ENCODE measurements at places on chromosomes 5 and 9.

DNA sequence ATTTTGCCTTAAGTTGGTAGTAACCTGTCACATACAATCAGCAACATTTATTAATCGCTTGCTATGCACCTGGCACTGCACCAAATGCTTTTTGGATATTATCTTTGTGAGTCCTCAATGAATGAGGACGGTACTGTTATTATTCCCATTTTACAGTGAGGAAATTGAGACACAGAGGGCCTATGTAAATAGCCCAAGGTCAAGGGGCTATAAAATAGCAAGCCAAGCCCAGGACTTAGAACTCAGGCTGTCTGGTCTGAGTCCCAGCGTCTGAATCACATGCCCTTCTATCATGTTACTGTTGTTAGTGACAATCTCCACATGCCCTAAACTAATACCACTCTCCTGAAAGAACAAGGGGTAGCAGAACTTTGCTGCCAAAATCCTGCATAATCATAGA is 60.0 kb downstream of the ERAP1 start:
- no peak for DNase-seq

GRCh38 chr5:81980598-81981260 is 8.9 kb downstream of the ATG10 start:
- DNase-seq = no peak

DNA sequence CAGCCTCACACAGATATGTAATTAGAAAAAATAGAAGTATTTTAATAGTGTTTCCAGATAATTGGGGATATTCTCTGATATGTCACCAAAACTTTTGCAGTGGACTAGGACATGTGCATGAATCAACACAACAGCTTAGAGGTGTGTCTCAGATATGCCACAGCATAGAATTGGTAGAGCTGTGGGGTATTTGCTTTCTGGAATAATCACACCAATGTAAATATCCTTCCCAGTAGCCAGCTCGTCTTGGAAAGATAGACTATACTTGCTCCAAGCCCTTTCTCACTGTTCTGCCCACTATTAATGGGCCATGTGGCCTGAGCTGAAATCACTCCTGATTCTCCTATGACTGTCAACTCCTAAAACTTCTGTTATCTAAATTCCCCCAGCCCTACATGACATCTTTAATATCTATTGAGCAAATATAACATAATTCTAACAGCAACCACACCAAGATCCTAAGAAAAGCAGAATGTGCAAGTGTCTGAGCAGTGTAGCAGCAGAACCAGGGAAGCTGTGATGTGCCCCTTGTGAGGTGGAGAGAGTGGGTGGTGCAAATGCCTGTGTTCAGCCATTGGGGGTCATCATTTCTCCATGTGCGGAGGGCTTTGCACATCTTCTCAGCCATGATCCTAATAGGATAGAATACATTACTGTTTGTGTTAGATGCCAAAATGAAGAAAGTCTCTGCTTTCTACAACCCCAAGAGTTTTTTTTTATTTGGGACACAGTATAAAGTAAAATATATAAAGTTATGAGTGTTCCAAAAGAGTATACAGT is 65.0 kb downstream of the MELK start:
- no peak for DNase-seq

DNA sequence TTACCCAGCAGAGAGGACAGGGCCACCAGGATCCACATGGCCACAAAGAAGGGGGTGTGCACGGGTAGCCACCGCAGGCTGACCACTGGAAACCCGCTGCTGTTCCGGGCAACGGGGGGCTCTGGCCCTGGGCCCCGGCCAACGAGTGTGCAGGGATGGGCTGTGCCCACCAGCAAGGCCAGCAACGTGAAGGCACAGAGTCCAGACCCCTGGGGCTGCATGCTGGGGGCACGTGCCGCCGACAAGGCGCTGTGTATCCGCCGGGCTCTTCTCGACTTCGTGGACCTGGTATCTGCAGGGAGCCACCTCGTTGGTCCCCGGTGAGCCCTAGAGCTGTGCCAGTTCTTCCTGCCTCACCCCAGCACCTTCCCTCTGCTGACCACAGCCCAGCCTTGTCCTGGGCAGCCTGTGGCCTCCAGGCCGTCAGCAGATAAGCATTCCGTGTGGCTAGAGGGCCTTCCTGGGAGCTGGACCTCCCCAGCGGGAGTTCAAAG is 42.2 kb upstream of the CEP72 start:
- no peak for DNase-seq

DNA sequence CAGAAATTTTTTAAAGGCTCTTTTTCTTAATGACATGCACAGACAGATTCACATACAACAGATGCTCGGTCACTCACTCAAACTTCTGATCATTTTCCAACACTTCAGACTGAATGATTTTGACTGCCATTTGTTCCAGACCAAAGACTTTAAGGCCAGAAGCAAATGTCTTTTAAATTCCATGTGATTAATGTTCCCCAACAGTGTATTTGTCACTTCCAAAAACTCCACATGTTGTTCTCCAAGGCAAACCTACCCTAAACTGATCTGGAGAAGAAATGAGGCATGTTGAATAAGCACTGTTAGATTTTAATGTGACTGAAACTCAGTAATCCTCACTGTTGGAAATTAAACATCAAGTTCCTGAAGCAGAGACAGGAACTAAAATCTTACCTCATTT is 366.7 kb downstream of the GABRG2 start:
- no peak for DNase-seq

GRCh38 chr9:78146241-78146640 is 89.6 kb upstream of the CEP78 start:
- no peak for DNase-seq

DNA sequence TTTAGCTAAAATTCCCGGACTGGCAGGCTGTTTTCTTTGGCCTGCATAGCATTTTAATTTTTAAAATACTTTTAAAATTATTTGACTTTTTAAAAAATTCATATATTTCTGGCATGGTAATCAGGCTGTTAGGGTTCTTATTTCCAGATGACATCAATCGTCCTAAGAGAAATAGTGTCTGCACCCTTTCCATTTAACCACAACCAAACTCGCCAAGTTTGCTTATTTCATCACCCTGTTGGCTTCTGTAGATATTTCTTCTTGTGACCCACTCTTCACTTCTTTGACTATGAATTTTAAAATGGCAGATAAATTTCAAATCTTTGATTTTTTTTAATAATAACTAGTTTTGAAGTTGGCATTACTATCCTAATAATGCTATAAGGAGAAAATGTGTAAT is 675.7 kb upstream of the FTMT start:
- DNase-seq = no peak

- no peak for DNase-seq
These were observed 36.7 kb downstream of the PTPDC1 start for GRCh38 chr9:94120854-94121376.

GRCh38 chr5:111119856-111120255 is 27.7 kb downstream of the WDR36 start:
- no peak for DNase-seq

GRCh38 chr5:136208916-136209315 is 16.0 kb upstream of the SMIM32 start:
- no peak for DNase-seq

GRCh38 chr5:175814691-175815090 is 56.7 kb upstream of the CPLX2 start:
- no peak for DNase-seq

- no peak for DNase-seq
These were observed 36.8 kb upstream of the RNF38 start for GRCh38 chr9:36436909-36437308.

- no peak for DNase-seq
These were observed 386.1 kb upstream of the MPDZ start for GRCh38 chr9:13665418-13666066.

DNA sequence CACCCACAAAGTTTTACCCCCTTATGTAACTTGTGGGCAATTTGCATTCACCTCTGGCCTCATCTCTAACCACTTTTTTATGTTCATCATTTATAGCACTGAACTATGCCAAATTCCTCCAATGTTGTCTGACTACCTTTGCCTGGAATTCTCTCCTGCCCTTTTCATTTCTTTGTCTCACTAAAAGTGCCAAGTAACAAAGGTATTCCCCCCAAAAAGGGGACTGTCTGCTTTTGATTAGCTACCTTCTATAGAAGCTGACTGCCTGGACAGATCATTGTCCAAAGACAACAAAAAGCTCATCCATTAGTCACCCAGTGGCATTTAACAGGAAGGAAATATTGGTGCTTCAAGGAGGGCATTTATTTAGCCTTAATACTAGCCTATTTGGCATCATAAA is 189.9 kb upstream of the VCAN start:
- no peak for DNase-seq

GRCh38 chr5:40828690-40829661 is 6.0 kb downstream of the RPL37 start:
- no peak for DNase-seq

GRCh38 chr5:156121234-156121633 is 205.7 kb upstream of the SGCD start:
- DNase-seq = no peak

GRCh38 chr5:131939690-131940345 is 5.6 kb downstream of the MEIKIN start:
- DNase-seq = no peak

DNA sequence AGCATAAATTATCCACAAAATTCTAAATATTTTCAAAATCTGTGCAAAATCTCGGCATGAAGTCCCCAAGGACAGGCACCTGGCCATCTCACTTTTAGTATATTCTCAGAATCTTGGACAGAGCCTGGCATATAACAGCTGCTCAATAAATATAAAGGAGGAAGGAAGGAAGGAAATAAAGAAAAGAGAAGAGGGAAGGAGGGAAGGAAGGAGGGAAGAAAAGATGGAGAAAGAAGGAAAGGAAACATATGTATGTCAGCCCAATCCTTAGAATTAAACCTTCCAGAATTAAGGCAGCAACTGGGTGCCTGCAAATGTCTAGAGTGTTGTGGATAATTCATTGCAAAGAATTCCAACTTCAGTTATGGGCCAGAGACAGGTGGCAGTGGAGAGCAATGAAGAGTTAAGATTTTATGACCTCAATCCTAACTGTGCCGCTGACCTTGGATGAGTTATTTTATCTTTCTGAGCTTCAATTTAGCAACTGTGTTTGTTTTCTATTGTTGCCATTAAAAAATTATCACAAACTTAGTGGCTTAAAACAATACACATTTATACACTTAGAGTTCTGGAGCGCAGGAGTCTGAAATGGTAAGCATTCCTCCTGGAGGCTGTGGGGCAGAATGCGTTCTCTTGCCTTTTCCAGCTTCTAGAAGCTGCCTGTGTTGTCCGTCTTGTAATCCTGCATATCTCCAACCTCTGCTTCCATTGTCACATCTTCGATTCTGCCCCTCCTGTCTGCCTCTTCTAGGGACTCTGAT is 200.9 kb upstream of the MSX2 start:
- no peak for DNase-seq

- no peak for DNase-seq
These were observed 34.4 kb downstream of the INSYN2B start for GRCh38 chr5:169945831-169946261.

- DNase-seq = no peak
These were observed 25.7 kb downstream of the FAM170A start for GRCh38 chr5:119655061-119655460.

- DNase-seq = no peak
These were observed 104.2 kb upstream of the SPOCK1 start for GRCh38 chr5:137603356-137603755.

GRCh38 chr5:3361811-3362605 is 233.6 kb upstream of the IRX1 start:
- DNase-seq = no peak

DNA sequence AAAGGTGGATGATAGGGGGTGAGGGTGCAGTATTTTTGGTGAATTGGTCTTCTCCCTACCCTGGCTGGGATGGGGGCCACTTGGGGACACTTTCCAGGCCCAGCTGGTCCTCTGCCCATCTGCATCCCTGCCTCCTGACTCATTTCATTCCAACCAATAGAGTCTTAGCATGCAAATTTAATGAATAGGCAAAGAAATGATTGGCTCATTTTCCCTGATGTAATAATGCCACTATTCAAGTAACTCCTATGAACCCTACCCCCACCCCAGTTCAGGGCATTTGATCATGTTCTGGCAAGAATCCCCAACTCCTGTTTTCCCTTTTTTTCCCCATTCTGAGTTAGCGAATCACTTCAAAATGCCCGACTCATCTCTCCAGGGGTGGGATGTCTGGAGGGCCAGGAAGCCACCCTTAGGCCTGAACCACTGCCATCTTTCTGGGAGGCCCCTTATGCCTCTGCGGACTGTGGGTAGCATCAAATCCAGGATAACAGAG is 56.7 kb downstream of the PCDH1 start:
- DNase-seq = no peak

- no peak for DNase-seq
These were observed 90.8 kb downstream of the ARHGAP26 start for GRCh38 chr5:142861011-142861410.

GRCh38 chr9:78552802-78553201 is 255.9 kb downstream of the PSAT1 start:
- no peak for DNase-seq

DNA sequence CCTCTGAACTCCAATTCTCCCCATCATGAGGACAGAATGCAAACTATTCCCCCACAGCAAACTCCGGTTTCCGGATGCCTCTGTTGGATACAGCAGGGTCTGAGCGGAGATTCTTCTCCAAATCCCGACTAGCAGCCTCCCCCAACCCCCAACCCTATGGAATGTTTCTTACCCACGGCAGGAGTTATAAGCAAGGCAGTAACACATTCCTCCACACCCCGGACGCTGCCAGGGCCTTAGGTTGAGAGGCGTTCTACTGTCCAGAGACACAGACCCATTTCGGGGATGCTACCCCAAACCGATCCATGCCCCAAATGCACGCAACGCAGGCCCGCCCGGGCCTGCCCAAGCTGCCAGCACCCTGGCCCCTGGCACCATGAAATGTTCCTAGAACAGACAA is 85.6 kb upstream of the LMX1B start:
- DNase-seq = no peak

DNA sequence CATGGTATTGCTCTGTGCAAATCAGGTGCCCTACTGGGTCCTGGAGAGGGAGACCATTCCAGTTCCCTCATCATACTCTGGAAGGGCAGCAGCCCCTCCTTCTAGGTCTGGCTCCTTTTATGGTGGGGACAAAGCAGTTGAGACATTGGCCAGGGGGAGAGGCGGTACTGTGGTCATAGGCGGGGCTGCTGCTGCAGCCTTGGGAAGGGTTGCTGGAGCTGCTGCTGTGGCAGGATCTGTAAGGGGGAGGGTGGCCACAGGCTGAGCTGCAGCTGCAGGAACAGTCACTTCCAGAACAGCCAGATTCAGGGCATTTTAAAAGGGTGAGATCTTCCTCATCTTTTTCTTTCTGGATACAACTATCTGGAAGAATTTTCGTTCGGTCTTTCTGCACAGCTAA is 233.0 kb upstream of the SGCD start:
- no peak for DNase-seq

DNA sequence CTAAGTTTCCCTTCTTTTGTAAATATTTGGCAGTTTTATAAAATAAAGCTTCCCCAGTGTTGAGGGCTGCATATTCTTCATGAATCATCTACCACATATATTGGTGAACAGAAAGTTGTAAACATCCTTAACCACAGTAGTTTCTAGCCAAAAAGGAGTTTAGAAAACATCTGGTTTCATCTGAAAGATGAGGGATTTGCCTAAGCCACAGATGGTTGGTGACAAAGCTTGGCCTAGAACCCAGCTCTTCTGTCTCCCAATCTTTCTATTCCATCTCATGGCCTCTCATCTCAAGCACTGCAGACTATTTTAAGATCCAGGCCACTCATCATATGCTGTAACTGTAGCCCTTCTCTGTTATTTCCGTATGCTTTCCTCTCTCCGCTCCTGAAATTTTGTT is 232.3 kb upstream of the TRPM3 start:
- no peak for DNase-seq

All from left lobe of liver (tissue), 2 donors.